ENCODE measurements at places on chromosomes 1 and 21.

DNA sequence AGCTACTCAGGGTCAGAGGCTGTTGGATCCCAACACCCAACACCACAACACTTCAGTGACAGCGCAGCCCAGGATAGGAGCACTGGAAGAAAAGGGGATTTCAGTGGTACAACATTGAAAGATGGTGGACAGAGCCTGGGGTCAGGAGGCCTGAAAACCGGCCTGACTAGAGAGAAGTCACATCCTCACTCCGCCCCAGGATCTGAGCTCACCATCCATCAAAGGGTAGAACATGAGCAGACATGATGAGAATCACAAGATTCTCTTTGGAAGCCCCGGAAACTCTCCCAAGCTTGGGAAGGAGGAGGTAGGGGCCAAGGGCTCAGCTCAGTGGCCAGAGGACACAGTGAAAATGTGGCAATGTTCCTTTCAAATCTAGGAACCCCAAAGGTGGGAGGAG, 271.3 kb downstream of the NPHP4 start:
- DNase-seq = no peak

- no peak for DNase-seq
These were observed 96.8 kb upstream of the DPT start for GRCh38 chr1:168825820-168826219.

DNA sequence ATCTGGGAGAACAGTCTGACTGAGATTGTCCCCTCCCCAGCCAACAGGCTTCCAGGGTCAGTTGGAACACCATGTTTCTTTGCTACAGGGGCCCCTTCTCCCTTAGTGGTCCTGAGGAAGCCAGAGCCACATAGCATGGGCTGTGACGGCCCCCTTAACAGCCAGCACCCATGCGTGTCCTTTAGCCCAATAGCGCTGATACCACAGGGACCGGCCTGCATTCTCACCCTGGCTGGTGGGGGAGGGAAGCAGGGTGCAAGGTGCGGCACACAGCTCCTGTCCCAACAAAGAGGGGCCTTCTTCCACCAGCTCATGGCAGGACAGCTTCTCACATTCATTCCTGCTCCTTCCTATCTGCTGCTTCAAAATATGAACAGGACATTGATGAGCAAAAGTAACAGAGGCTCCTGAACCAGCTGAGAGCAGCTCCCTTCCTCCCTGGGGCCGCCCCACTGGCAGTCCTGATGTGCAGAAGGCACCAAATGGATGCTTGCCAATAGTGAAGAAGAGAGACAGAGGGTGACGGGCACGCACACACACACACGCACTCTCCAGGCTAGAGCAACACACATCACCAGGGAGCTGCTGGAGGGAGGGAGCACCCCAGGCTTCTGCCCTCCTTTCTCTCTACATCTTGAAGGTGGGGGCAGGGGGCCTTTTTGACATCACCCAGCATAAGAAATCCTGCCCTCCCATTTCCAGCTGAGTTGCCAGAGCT, 99.4 kb downstream of the CRYAA start:
- DNase-seq = no peak

- no peak for DNase-seq
These were observed 108.2 kb downstream of the GABPA start for GRCh38 chr21:25842925-25843324.

GRCh38 chr1:243503155-243503554, 247.3 kb downstream of the SDCCAG8 start:
- no peak for DNase-seq

GRCh38 chr1:108841703-108842102, 15.2 kb downstream of the AKNAD1 start:
- no peak for DNase-seq

DNA sequence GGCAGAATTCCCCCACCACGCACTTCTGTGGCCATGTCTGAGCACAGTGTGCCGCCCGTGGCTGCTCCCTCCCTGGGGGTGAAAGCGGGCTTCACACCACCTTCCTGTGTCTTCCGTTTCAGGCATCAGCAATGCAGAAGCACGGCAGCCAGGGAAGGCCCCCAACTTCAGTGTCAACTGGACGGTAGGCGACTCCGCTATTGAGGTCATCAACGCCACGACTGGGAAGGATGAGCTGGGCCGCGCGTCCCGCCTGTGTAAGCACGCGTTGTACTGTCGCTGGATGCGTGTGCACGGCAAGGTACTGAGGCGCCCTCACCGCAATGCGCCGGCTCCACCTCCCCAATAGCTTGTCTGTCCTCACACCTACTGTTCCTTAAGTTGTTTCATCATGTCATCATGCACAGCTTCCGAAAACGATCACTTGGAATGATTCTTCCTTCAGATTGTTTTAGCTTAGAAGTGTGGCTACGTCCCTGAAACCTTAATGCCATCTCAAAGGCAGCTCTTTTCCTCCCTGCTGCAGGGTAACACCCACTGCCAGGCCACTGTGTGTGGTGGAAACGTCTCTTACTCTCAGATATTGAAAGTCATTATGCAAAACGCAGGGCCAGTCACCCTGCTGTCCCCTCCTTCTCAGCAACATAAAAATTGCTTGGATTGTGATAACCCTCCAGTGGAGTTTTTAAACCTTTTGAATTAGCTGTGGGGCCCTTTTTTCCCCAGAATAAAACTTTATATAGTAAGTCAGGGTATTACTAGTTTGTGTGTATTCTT, 66.8 kb downstream of the POFUT2 start:
- DNase-seq = no peak

DNA sequence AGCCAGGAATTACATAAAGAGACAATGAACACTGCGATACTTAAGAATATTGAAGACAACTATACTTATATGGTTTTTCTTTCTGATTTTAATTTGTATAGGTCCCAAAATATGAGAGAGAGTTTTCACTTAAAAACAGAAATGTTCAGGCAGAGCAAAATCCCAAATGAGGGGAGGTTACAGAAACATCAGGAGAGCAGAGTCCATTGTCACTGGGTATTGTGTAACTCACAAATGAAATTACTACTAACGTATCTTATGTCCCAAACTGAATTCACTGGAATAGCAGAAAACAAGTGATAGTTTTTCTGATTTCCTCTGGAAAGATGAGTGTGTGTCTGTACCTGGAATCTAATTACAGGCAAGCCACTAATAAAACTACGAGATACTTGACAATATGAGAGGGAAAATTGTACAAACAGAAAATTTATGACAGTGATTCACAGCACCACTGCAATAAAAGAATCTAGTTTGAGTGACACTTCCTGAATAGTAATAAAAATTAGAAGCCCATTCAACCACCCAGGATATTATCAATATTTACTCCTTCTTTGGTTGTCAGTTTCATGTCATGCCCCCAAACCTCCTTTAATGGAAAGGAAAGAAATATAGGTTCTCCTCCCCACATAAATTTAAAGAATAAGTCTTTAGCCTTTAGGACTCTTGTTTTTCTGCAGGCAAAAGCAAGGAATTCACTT, 522.6 kb downstream of the ADGRL2 start:
- DNase-seq = no peak

- no peak for DNase-seq
These were observed 1.0 kb downstream of the FTCD start for GRCh38 chr21:46154155-46154954.

- DNase-seq = no peak
These were observed 253.0 kb downstream of the GPR52 start for GRCh38 chr1:174700775-174701174.

GRCh38 chr1:158285756-158286241, 3.9 kb upstream of the CD1C start:
- no peak for DNase-seq

GRCh38 chr1:60488847-60489246, 415.3 kb upstream of the C1orf87 start:
- no peak for DNase-seq

DNA sequence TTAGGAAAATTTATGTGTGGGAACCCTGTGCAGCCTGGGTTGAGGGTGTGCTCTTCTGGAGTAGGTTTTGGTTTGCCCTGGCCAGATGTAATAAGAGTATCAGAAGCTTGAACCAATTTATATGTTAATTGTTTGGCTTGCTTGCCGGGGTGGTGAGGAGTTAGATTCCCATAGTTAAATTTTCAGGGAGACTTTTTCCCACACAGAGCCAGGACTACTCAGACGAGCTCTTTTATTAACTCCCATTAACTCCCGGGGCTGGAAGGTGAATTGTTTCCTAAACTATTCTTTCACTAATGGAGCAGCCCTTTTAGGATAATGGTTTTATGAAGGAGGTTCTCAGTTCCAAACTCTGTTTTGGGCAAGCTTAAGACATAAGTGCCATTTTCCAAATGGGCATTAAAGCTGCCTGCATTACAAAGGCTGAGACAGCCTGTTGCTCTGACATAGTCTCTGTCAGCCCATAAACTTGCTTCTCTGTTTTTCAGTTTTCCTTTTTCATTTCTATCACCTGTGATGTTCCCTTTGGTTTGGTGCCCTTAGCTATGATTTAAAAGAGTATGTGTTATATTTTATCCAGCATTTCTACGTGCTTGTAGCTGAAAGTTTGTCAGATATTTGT, 18.0 kb upstream of the RAB3GAP2 start:
- DNase-seq = no peak

DNA sequence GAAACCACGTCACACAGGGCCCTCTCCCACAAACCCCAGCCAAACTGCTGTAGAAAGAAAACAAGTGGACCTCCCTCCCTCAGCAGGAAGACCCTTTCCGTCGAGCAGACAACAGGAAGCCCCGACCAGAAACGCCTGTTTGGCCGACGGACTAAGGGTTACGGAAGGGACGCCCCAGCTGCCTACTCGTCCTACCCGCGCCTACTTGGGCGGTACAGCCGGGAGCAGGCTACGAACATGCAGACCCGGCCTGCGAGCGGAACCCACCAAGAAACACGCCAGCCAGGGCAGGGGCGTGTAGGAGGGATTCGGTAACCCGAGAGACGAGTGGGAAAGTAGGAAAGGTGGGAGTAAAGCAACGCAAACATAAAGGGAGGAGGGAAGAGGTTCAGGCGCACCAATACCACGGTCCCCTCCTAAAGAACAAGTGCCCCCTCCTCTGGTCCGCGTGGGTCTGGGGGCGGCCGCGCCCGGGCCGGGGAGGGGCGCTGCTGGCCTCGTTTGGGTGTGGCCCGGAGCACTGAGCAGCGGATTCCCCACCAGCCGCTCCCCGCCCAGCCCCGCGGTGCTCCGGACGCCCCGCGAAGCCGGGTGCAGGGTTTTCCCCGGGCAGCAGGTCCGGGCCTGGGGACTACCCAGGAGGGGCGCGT, 450 bp downstream of the S100A10 start:
- DNase-seq = peak; percentile 61

GRCh38 chr21:46247699-46248421, 19.3 kb upstream of the LSS start:
- no peak for DNase-seq
